CD4-positive, alpha-beta memory T cell (primary cell): ENCODE measurements at places on chromosomes 5 and 9. TPM values are rescaled to one million over a fixed set of nuclear protein-coding genes. Genes with fewer than 3 reads are reported as not detected.

DNA sequence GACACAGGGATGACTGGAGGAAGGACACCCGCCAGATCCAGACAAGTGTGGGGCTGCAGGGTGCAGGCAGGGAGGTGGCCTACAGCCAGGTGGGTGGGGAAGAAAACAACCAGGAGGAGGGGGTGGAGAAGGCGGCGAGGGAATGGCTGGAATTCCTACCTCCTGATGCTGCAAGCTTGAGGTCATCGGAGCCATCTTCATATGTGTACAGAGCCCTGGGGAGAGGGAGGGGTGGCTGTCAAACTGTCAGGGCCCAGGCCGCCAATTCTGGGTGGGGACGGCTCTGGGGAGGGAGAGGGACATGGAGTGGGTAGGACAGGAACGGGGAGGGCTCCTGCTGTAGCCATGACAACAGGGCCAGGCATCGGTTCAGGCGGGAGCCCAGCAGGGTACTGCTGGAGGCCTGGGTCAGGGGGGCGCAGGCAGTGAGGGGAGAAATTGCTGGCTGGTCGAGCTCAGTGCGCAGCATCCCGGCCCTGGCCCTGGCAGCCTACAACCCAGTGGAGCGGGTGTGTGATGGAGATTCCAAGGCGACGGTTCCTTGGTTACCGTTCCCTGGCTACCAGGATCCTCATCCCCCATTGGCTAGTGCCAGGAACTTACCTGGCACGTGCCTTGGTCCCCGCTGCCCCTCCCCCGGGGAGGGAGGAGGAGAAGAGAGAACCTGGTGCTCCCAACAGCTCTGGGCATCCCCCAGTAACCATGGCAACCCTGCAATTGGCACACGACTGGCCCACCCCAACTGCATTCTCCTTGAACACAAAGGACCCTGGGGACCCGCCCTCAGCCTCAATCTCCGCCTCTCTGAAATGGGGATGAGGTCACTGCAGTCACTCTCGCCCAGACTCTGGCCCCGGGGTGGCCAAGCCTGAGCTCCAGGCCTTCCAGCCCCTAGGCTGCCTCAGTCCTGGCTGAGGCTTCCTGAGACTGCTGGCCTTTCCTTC lies 4.5 kb downstream of the DBN1 start:
- no peak for DNase-seq

C1QTNF3 gene
- 7.0 TPM for total RNA-seq

DNA sequence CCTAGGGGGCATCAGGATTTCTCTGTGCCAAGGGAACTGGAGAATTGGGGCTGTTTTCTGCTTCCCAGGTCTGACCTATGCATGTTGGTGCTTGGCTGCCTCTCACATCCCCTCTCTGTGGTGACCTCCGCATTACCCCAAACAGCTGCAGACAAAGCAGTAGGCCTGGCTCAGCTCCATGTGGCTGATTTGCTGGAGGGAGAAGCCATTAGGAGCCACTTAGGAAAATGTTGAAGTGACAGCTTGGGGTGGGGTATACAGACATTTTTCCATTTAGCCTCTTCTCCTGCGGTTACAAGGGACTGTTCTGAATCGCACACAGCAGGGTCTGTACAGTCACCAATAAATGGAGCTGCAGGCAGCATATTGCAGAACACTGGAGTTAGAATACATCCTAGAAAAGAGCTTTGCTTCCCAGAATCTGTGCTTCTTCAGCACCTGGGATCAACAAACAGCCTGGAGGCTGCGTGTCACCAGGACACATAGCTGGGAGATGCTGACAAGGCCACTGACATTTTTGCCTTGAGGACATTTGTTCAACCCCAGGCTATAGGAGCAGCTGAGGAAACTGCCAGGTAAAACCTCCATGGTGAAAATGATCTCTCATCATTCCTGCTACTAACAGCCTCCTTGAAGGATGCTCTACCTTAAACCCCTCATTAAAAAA lies 335.3 kb downstream of the DIRAS2 start:
- DNase-seq: no peak

EPB41L4B gene
- total RNA-seq: not detected

CCDC180 gene
- 12.1 TPM for total RNA-seq

FAM151B gene
- 0.47 TPM for total RNA-seq

GRCh38 chr5:147287110-147287509 lies 52.3 kb downstream of the STK32A start:
- no peak for DNase-seq

DNA sequence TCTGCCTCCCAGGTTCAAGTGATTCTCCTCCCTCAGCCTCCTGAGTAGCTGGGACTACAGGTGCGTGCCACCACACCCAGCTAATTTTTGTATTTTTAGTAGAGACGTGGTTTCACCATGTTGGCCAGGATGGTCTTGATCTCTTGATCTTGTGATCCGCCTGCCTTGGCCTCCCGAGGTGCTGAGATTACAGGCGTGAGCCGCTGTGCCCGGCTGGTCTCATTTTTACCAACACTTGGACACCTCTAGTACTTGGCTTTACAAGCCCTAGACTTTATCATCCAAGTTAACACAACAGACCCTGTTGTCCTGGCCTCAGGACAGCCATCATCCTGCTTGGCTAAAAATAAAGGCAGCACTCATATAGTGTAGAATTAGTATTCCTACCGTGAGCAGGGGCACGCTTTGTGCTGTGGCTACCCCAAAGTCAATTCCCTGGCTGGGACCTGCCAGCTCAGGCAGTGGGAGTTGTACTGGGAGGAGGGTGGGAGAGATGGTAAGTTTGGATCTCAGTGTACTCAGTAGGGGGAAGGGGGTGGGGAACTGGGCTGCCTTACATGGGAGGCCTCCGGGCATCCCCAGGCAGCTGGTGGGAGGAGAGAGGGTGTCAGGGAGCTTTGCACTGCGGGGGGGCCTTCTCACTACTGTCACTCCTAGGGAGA lies 6.6 kb downstream of the PDZD2 start:
- no peak for DNase-seq

DNA sequence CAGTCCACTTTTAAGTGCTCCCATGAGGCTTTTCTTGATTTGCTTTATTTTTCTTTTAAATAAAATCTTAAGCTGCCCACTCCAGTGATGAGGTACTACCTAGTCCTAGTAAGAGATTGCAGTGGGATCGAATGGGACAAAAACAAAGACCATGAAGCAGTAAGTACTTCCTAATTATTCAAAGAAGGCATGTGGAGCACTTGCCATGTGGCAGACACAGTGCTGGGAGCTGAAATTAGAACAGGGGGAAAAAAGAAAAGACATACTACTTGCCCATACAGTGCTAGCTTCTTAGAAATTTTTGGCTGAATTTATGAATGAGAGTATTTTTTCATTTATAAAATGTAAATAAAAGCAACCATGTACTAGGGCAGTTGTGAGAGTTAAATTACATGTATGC lies 239.9 kb upstream of the TNC start:
- DNase-seq: no peak

- DNase-seq: no peak
Observed at GRCh38 chr5:140258016-140258415, 44.9 kb downstream of the PFDN1 start.

- DNase-seq: no peak
Observed at GRCh38 chr9:33113799-33114547, 37.5 kb upstream of the SMU1 start.

NPDC1 gene
- total RNA-seq: 21.4 TPM

GRCh38 chr5:142939884-142940283 lies 169.7 kb downstream of the ARHGAP26 start:
- no peak for DNase-seq

IFNA13 gene
- total RNA-seq: not detected

SLC25A51 gene
- total RNA-seq: 40.2 TPM

INSL6 gene
- total RNA-seq: not detected

TLR4 gene
- 0.83 TPM for total RNA-seq

DNA sequence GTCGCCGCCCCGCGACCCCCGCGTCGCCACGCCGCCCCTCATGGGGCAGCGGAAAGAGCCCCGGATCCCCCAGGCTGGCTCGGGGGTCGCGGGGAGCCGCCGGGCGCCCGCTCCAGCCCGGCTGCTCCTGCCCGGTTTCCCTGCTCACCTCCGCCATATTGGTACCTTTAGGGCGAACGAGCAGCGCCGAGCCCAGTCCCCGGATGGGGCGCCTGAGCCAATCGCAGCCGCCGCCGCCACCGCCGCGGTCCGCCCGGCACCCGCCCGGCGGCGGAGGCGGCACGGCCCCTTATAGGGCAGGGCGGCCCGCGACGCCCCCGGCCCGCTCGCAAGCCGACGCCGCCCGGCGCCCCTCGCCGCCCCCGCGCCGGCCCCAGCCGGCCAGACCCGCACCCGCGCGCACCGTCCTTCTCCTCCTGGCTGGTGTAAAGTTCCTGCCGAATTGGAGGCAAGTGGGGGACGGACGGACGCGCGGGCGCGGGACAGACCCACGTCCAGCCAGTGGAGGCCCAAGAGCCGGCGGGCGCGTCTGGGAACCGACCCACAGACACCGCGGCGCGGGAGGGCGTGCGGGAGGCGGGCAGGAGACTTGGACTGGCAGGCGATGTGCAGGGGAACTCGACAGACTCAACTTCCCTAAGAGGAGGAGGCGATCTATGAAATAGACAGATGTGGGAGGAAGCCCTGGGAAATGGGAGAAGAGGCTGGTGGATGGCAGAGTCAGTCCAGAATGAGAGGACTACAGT lies at the start of gene MIER3:
TSS of gene MIER3 (minus strand) at position 178 of the 746 bp plus-strand sequence. CDS start at position 157, 21 bp downstream.
- peak; percentile 80 for DNase-seq

DIRAS2 gene
- total RNA-seq: not detected

- DNase-seq: no peak
Observed at GRCh38 chr5:164784230-164784629, 1278.8 kb downstream of the MAT2B start.

TMED7 gene
- total RNA-seq: 49.5 TPM

AUH gene
- 25.2 TPM for total RNA-seq
